DMS79 (cell line): ENCODE measurements at places on chromosomes 3 and 15.

DNA sequence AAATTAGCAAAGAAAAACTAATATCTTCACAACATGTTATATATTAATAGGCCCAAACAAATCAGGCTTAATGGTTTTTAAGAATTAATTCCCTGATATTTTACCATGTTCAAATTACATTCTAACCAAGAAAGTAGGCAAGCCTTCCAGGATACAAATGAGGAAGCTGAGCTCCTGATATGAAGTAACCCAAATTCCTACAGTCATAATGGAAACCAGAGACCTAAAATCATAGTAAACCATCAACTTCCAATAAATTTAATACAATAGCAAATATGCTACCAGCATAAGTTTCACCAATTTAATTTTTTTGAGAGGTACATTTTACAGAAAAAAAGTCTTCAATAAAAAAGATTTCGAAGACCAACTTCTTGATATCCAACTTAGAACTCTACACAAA is 3.8 kb downstream of the DCBLD2 start:
- DNase-seq = no peak

DNA sequence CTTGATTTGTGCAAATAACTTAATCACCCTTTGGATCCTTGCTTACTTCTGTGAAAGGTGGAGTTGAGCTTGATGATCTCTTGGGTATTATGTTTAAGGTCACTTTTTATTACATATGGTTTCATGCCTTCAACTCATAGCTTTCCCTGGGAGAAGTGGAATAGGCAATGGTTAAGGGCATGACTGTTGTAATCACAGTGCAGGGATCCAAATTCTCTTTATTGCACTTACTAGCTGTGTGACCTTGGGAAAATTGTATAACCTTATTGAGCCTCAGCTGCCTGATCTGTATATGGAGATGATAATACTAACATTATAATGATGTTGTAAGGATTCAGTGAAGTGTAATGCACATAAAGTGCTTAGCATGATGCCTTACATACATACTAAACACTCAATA is 59.1 kb downstream of the PLCL2 start:
- no peak for DNase-seq

DNA sequence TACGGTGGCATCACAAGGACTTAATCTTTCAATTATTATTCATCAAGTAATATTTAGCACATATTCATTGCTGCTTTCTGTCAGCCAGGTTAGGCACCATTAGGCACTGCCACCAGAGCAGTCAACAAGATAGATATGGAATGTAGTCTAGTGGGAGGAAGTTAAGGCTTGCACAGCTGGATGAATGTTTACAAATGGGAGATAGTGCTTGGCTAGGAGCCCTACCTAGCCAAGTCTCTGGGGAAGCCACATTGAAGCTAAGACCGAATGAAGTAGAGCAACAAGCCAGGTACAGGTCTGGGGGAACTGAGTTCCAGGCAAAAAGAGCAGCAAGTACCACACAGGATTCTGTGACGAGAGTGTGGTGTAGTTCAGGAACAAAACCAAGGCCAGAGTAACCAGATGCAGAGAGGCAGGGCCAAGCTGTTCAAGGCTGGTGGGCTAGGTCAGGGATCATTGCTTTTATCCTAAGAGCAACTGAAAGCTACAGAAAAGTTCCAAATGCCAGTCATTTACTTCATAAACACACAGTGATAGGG is 33.4 kb upstream of the SCAANT1 start:
- DNase-seq = no peak

GRCh38 chr3:189937302-189938127 is 183.2 kb downstream of the P3H2 start:
- no peak for DNase-seq

- DNase-seq = no peak
Measured at GRCh38 chr3:34207806-34208205, 409.4 kb downstream of the PDCD6IP start.

- no peak for DNase-seq
Measured at GRCh38 chr15:42665827-42666226, 71.1 kb downstream of the CDAN1 start.

DNA sequence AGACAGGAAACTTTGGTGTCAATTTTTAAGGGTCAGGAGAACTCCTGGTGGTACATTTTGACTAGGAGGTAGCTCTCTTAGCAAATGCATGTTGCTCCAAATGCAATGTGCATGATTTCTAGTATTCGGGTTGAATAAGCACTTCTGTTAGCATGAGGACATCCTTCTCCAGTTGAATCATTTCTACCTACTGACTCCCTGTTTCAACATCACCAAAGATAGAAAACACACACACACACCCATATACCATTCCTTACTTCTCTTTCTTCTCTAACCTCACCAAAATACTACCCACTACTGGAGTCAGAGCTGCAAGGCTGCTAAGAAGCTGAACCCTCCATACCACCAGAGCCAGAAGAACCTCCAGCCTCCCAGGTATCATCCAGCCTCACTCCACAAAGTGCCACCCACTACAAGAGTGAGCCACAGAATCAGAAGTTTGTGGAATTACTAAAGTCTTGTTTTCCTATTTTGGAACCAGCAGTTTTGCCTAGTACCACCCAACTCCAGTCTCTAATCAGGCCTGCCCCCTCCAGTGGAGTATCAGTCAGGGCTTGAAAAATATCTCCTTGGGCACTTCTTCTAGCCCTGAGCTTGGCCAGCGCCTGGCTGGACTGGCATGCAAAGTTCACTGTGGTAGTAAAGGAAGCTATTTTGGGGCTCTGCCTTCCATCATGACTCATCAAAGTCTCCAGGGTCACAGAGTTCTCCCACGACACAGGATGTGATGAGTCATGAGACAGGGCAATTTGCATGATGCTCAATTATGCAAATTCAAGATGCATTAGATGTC is 110.3 kb downstream of the CYP19A1 start:
- no peak for DNase-seq

GRCh38 chr15:52677593-52678467 is 1.4 kb downstream of the ATOSA start:
- no peak for DNase-seq

DNA sequence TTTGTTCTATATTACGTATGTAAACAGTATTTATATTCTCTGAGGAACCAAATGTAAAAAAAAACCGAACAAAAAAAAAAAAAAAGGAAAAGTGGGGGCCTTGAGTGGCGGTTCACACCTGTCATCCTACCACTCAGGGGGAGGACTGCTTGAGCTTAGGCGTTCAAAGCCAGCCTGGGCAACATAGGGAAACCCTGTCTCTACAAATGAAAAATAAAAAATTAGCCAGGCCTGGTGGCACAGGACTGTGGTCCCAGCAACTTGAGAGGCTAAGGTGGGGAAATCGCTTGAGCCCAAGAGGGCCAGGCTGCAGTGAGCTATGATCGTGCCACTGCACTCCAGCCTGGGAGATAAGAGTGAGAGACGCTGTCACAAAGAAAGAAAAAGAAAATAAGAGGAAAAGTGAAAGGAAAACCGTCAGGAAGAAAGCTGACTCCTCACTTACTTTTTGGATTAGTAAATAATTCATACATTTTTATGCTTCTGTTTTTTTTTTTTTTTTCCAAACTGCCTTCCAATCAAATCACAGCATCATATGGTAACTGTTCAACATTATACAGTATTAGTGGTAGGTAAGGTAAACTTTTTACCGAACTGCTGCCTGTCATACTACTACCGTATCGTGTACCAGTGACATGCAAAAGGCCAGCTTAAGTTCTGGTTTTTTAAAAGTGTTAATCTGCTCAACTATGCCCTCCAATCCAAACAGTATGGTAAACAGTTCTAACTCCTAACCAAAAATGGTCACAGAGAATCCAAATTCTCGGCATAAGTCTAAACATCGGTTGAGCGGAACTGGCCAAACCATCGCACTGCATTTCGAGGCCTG is 1.2 kb downstream of the PHC3 start:
- DNase-seq = no peak

GRCh38 chr3:22157848-22158247 is 406.8 kb upstream of the ZNF385D start:
- no peak for DNase-seq

DNA sequence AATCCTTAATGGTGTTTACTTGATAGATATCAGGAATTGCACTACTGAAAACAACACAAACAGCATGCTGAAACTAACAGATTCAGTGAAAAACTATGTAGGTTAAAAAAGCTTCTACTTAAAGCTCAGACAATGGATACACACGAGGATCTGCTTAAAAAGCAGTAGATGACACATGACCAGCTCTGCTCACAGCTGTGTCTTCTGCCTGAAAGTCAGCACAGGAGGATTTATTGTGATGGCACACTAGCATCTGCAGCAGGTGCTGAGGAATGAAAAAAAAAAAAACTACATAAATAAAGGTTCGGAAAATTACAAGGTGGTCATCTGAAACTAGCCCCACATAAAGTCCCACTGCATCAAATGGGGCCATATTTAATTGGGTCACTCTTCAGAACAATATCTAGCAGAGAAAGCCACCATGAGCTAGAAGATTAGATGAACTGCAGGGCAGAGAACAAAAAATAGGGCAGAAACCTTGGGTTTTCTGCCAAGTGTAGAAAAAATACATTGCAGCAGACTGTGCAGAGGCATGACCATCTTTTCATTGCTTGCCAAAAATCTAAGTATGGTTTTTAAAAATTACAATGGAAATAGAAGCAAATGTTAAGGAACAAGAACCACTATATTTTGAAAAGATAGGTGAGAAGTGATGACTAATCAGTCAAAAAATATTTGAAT is 13.2 kb upstream of the GOLM2 start:
- DNase-seq = no peak

DNA sequence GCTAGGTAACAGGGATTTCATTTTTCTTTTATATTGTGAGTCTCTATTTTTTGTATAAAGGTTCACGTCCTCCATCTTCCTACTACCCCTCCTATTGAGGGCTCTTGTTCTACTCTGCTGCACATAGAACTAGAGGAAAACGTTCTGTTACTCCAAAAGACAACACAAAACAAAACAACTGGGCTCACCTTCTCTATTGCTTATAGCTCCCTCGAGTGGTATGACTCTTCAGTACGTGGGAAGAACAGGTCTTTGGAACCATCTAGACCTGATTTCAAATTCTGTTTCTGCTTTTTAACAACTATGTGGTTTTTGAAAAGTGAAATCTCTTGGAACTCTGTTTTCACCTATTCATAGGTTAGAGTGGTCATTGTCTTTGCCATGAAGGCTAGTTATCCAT is 515.3 kb downstream of the SOX2 start:
- DNase-seq = no peak

DNA sequence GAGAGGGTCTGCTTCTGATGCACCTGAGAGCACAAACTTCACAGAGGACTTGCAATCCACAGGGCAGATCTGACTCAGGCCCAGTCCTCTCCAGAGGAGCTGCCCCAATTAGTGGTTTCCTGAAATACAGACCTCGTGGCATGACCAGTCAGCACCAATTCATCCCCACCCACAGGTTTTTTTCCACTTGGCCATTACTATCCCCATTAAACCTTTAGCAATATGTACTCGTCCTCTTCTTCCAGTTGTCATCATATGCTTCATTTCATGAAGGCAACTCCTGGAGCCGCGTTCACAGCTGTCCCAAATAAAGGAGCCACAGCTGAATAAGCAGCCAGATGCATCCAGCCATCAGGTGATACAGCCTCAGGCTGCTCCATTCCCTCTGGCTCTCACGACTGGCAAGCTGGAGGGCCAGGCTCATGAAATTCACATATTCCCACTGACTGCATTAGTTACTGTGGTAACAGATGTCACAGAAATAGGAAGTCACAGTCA is 163.1 kb downstream of the FMN1 start:
- DNase-seq = peak; percentile 64

DNA sequence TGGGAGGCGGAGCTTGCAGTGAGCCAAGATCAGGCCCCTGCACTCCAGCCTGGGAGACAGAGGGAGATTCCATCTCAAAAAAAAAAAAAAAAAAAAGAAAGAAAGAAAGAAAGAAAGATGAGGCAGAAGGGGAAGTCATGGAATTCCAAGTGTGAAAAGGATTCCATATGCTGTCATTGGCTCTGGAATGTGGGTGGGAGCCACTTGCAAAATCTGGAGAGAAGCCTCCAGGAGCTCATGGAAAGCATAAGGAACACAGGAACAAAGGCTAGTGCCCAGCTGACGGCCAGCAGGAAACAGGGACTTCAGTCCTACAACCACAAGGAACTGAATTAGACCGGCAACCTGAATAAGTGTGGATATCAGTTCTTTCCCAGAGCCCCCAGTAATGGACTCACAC is 12.5 kb upstream of the TRAK1 start:
- DNase-seq = no peak
